ENCODE measurements at places on chromosomes 7 and 10.

GRCh38 chr10:69101451-69102095 is 13.7 kb downstream of the SRGN start:
- DNase-seq: no peak

DNA sequence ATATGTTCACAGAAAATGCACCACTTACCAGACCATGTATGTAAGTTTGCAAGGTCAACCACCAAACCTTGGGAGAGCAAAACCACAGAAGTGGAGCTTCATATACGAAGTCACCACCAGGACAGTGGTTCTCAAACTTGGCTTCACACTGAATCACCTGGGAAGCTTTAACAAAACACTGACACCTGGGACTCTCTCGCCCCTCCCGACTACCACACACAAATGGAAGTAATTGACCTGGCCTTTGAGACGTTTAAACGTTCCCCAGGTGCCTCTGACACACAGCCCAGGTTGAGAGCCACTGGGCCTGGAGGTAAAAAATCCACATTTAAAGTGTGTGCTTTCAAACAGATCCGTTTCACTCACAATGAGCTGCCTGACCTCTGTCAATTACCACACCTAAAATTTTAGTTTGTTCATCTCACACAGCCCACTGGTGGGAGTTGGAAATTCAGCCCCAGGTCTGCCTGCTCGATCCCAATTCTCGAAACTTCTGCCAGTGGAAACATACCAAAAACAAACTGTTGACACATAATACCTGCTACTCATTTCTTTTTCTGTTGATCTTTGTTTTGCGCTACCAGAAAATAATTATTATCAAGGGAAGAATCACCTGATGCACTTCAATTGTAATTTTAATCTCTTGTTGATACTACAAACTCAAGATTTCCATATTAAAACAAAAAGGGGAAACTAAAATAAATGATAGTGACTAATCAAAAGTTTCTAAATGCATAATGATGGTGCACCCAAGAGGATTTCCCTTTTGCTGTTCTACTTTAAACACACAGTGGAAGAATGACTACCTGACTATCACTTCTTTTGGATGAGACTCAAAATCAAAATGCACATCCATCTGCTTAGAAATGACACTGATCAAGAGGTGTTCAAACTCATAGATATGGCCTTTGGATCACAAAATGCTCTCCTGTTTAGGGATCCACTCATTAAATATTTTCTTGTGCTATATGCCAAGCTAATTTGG is 26.6 kb downstream of the CDNF start:
- DNase-seq: no peak

GRCh38 chr10:104088239-104088638 is 2.6 kb upstream of the COL17A1 start:
- DNase-seq: no peak

- DNase-seq: no peak
Measured at GRCh38 chr7:128921866-128922440, 11.4 kb upstream of the KCP start.

- DNase-seq: no peak
Measured at GRCh38 chr10:119849944-119850343, 22.7 kb downstream of the MCMBP start.

- DNase-seq: no peak
Measured at GRCh38 chr7:4645246-4645645, 36.8 kb upstream of the FOXK1 start.
